Gastroesophageal sphincter (tissue), 4 donors: ENCODE measurements at places on chromosomes 2 and 18. TPM values are rescaled to one million over a fixed set of nuclear protein-coding genes. Genes with fewer than 3 reads are reported as not detected.

Gene PPP1CB
- 524 TPM for total RNA-seq

GRCh38 chr2:17228461-17228860 lies 289.8 kb downstream of the RAD51AP2 start:
- ATAC-seq: no peak

DNA sequence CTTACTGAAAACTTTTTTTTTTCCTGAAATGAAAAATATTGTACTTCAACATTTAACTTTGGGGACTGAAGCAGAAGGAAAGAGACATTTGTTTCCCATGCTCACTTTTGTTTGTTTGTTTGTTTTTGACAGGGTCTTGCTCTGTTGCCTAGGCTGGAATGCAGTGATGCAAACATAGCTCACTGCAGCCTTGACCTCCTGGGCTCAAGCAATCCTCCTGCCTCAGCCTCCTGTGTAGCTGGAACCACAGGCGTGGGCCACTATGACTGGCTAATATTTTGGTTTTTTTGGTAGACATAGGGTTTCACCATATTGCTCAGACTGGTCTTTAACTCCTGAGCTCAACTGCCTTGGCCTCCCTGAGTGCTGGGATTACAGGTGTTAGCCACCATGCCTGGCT lies 70.9 kb upstream of the SPTBN1 start:
- no peak for ATAC-seq

DNA sequence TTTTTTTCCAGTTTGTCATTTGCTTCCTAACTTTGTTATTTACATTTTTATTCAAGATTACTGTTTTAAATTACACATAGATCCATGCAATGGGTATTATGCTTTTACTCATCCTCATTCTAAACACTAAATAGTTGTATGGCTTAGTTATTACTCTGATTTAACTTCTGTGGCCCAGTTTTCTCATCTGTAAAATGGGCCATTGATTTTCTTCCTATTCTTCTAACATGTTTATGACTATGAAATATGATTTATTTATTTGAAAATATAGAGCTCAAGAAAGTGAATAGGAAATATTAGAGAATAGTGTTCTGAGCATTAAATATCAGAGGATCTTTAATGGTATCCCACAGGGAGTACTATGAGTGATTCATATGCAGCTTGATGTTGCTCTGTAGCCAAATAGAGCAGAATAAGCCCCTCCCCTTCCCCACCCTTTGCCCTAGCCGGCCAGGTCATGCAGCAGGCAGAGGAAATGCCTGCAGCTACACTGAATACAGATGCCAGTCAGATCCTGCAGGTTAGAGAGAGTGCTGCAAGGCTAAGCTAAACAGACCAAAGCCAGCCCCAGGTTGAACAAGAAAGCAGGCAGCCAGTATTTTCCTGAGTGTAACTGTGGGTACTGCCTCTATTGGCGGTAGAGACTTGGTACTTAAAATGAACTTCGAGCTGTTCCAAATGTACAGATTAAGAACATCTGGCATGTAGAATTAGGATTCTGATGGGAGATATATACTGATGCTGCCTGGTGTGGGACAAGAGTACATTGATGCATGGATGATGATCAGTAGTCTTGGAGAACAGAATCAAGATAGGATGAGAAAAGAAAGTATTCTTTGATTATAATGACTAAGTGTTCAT lies 11.7 kb upstream of the ACYP2 start:
- ATAC-seq: peak; percentile 74

Gene MATN3
- total RNA-seq: 1.0 TPM

Gene RESP18
- not detected for total RNA-seq

DNA sequence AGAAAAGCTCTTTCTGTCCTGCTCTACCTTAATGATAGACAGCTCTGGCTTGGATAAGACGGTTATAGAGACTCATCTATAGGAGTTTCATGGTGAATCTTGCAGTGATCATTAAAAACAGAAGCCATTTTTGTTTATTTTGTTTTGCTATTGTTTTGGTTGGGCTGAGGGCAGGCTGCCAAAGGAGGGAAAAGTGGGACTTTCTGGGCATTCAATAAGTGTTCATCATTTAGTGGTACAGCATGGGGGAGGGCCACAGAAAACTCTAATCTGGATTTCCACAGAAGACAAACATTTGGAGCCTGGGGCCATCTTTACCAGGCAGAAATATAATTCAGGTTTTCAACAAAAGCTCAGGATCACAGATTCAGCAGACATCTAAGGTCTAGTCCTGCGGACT lies 62.4 kb upstream of the EFEMP1 start:
- ATAC-seq: no peak

GRCh38 chr2:145752091-145752806 lies 1232.3 kb upstream of the ZEB2 start:
- peak; percentile 58 for ATAC-seq

GRCh38 chr2:119068154-119068725 lies 90.3 kb downstream of the C1QL2 start:
- no peak for ATAC-seq

GRCh38 chr2:120658770-120659158 lies 76.9 kb upstream of the GLI2 start:
- no peak for ATAC-seq

GRCh38 chr2:145687442-145688134 lies 1167.7 kb upstream of the ZEB2 start:
- no peak for ATAC-seq

Gene ZCCHC2
- 24.0 TPM for total RNA-seq

Gene NHEJ1
- total RNA-seq: 12.8 TPM

GRCh38 chr2:11379558-11379957 lies 35.1 kb upstream of the ROCK2 start:
- ATAC-seq: peak; percentile 32

DNA sequence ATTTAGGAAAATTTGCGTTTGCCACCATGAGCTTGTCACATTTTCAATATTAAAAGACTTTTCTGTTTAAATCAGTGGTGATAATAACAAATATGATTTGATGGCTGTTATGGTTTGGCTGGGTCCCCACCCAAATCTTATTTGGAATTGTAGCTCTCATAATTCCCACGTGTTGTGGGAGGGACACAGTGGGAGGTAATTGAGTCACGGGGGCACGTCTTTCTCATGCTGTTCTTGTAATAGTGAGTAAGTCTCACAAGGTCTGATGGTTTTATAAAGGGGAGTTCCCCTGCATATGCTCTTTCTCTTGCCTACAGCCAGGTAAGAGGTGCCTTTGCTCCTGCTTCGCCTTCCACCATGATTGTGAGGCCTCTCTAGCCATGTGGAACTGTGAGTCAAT lies 83.4 kb upstream of the RGPD4 start:
- ATAC-seq: no peak

- ATAC-seq: peak; percentile 17
Measured at GRCh38 chr2:32357318-32358110, 691 bp downstream of the BIRC6 start.

GRCh38 chr2:129481306-129482219 lies 497.9 kb upstream of the RAB6C start:
- no peak for ATAC-seq
